Suprapubic skin (tissue), 4 donors: ENCODE measurements at places on chromosomes 13 and 19.

DNA sequence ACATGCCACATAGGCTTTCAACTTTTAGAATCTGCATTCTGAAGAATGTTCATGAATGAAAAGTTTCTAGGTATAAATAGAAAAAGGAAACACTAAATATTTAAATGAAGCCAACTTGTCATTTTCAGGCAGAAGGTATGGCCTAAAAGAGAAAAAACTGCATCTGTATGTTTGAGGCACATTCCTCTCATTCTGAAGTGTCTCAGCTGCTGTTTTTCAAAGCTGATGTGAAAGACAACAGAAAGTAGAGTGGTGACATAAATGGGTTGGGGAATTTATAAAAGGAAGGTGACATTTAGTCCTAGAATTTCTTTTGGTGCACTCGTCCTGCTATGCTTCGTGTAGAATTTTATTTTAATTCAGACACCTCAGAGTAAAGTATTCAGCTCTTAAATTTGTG is 539.6 kb upstream of the SLITRK5 start:
- DNase-seq, result no peak

GRCh38 chr19:10852098-10852800 is 4.0 kb downstream of the C19orf38 start:
- no peak for DNase-seq

- DNase-seq, result no peak
Measured at GRCh38 chr13:46605825-46606554, 53.0 kb downstream of the LRCH1 start.

DNA sequence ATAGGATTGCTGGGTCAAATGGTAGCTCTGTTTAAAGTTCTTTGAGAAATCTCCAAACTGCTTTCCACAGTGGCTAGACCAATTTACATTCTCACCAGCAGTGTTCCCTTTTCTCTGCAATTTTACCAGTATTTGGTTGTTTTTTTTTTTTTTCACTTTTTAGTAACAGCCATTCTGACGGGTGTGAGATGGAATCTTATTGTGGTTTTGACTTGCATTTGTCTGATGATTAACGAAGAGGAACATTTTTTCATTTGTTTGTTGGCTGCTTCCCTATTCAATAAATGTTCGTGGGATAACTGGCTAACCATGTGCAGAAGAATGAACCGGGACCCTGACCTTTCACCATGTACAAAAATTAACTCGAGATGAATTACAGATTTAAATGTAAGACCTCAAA is 31.2 kb downstream of the CYP4F2 start:
- no peak for DNase-seq

DNA sequence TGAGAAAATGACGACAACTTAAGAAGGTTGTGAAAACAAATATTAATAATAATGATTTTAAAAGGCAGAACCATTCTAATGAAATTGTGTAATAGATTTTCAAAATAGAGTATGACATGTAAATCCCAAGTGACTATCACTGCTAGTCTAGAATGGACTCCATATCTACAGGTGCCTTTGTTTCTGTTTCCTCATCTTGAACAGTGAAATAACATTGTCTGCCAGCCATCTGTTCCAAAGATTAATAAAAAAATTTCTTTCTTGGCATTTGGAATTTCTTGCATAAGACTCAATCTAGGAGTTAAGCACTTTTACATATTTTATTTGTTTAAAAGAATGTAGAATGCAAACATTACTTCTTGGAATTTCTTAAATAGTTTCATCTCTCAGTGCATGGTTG is 520.1 kb upstream of the ARGLU1 start:
- no peak for DNase-seq

- no peak for DNase-seq
Measured at GRCh38 chr13:72368031-72368430, 359.4 kb downstream of the MZT1 start.

- no peak for DNase-seq
Measured at GRCh38 chr13:42532561-42533335, 41.2 kb upstream of the TNFSF11 start.

DNA sequence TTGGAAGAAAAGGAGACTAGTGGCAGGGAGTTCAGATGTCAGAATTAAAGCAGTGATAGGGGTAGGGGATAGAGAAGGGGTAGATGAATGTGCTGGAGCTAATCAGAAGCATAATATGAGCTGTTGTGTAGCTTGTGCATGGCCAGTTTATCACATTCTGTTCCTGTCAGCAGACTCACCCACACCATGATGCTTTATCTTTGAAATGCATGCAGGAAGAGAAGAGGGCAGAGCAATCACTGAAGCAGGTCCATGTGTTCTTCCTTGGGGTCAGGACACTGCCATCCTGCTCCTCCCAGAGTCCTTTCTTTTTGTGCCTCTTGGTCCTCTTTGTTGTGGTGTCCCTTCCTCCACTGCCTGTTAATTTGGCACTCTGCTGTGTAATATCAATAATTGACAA is 5.8 kb downstream of the CHAMP1 start:
- DNase-seq, result no peak

DNA sequence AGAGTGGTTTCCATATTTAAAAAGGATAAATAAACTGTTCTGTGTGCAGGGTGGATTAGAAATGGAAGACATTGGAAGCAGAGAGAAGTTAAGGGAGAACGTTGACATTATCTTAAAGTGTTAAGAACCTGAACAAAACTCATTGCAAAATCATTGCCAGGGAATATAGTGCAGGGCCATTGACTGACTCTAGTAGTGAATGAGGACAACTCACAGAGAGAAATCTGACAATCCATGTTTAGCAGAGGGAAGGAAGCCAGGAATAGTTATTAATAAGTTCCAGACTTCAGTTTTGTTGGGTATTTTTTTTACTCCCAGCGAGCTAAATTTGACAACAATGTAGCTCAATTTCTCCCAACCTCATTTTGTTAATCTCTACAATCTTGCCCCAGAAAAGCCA is 554.8 kb upstream of the GPC6 start:
- no peak for DNase-seq

- DNase-seq, result no peak
Measured at GRCh38 chr19:12685831-12686230, 2.0 kb upstream of the GNG14 start.

DNA sequence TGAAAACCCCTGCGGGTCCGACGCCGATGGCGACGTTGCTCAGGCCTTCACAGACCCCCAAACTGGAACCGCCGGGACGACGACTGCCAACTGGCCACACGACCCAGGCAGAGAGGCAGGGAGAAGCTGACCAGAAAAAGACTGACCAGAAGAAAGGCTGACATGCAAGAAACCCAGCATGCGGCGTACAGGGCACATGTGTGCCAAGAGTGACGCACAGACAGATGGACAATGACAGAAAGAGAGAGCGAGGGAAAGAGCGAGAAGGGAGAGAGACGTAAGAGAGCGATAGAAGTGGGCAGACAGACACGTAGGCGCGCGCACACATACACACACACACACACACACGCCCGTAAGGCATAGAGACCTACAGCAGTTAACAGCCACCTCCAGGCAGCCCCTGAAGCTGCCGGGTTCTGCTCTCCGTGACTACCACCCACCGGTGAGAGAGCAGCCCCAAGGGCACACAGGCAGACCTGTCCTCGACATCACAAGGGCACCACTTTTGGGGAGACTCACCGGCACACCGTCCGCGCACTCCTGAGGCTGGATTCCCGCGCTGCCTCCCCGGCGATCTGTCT is 67.2 kb upstream of the ZNF527 start:
- peak; percentile 63 for DNase-seq

DNA sequence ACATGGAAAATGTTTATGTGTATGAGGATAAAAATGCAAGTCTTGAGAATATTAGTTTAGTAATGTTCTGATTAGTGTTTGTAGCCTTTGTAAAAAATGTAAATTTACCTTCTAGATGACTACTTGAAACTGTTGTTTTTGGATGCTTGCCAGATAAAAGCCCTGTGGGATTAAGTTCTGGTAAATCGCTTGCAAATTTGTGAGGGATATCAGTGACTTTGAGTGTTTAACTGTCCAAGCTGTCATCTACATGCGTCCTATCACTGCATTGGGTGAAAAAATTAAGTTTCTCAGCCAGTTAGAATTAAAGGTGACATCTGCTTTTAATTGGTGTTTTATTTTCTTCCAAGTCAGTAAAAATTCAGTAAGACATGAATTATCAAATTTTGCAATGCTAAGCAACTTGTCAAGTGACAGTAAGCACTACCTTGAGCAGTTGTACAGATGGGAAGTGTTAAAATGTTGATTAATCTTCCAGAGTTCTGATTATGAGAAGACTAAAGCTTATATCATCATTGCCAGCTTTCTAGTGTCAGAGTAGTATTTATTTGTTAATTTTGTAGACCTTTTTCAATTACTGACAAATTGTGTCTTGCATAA is 88.0 kb downstream of the PCCA start:
- DNase-seq, result no peak

- DNase-seq, result peak; percentile 75
Measured at GRCh38 chr19:33468361-33469170, 53.0 kb downstream of the PEPD start.

- peak; percentile 94 for DNase-seq
Measured at GRCh38 chr13:112689303-112690245, at the start of gene ATP11A. ATP11A (plus strand) TSS chr13:112690038; CDS start chr13:112690417, 379 bp downstream.

- no peak for DNase-seq
Measured at GRCh38 chr13:101327871-101328270, 88.4 kb downstream of the NALCN start.

DNA sequence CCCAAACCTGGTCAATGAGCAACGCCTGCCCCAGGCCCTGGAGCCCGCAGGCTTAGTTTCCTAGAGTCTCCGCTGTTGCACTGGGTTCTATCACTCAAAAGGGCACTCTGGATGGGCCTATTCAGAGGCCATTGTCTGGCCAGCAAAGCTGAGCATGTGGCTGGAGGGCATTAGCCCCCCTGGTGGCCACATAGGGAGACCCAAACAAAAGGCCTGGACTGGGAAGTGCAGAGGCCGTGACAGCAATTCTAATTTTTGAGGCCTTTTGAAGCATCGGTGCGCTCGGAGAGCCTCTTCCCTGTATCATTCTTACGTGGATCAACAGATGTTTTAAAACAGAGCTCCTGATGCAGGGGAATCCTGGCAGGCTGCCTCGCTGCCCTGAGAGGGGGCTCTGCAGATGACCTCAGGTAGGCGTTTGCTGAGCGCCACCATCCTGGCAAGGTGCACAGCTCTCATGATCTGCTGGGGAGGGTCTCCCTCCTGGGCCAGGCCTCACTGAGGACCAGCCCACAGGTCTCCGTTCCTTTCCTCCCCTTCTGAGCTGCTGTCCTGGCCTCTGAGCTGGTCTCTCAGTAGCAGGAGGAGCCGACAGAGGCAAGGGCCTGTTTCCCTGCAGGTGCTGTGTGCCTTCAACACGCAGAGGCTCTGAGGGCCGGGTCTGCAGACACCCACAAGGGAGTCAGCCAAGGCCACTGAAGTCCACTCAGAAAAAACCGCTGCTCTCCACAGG is 190.5 kb downstream of the URI1 start:
- no peak for DNase-seq

DNA sequence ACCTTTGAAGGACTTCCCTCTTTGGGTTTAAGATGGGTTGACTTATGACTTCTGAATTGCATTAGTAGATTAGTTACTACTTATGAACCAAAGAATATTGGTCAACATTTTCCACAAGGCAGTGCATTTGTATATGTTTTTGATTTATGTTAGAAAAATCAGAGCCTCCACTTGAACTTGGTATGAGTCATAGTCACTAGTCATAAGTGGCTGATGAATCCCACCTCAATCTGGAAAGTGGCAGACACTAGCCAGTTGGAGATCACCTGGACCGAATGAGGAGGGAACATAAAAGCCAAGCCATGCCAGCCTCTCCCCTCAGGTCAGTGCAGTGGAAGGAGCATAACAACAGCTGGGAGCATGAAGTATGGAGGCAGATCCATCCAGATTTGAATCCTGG is 39.3 kb upstream of the SPART start:
- no peak for DNase-seq

- DNase-seq, result no peak
Measured at GRCh38 chr13:75407473-75407872, 74.5 kb downstream of the TBC1D4 start.

GRCh38 chr13:111326621-111326965 is 6.2 kb downstream of the TEX29 start:
- DNase-seq, result no peak

- DNase-seq, result peak; percentile 70
Measured at GRCh38 chr13:33017323-33017929, 1.2 kb downstream of the KL start.

DNA sequence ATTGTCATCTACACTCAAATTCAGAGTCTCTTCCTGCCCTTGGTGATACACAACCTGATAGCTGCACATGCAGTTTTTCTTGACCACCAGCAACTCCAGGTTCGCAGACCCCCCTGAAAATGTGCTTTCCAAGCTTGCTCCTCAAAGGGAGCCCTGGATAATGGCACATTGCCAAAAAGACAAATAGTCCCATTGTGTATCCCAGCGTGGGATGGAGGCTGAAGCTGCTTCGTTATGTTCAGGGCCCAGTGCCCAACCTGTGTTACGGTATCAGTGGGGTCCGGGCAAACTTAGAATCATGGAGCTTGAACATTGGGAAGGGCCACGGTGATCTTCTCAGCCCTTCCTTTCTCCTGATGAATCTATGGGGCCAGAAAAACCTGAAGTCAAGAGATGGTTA is 173.0 kb downstream of the TEX29 start:
- DNase-seq, result no peak

GRCh38 chr13:27644302-27644701 is 22.6 kb downstream of the POLR1D start:
- DNase-seq, result no peak

GRCh38 chr13:70964124-70964523 is 855.9 kb upstream of the KLHL1 start:
- no peak for DNase-seq

GRCh38 chr19:5742051-5742450 is 21.6 kb downstream of the CATSPERD start:
- no peak for DNase-seq

DNA sequence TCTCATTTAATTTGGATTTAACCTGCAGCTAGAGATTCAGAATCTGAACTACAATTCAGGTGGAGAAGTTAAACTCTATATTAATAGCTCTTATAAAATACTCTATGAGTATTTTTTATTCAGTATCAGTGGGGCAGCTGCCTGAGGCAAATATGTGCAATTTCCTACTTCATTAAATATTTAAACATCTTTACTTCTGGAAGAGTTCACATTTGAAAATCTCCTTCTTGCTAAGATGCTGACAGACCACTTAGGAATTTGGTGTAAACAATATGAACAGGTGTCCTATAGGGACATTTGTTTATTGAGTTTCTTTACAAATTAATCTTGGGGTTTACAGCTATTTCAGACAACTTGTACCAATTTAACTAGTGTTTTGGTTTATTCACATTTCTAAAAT is 20.4 kb downstream of the STARD13 start:
- DNase-seq, result no peak

DNA sequence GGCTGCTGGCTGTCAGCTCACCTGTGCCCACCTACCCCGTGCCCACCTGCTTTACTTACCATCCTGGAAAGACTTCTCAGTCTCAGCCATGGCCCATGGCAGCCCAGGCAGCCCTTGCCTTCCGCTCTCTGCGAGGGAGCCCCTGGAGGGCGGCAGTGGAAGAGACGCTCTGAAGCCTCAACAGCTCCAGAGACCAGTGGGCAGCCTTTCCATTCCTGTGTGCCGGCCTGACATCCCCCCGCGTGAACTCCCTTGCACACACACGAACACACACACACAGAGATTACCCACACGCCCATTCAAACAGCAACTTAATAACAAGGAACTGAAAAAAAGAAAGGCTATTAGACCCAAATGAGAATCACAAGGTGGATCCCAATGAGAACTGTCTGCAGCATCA is 14.2 kb upstream of the RASA3 start:
- DNase-seq, result peak; percentile 56
